Stimulated activated CD4-positive, alpha-beta T cell treated with anti-CD3 and anti-CD28 coated beads, Interleukin-1b, Interleukin-23, amount 100 ng/mL, for 1 hour (primary cell): ENCODE measurements at places on chromosomes 6 and 20.

GRCh38 chr20:49982072-49982345, 771 bp upstream of the SNAI1 start:
- DNase-seq = no peak

DNA sequence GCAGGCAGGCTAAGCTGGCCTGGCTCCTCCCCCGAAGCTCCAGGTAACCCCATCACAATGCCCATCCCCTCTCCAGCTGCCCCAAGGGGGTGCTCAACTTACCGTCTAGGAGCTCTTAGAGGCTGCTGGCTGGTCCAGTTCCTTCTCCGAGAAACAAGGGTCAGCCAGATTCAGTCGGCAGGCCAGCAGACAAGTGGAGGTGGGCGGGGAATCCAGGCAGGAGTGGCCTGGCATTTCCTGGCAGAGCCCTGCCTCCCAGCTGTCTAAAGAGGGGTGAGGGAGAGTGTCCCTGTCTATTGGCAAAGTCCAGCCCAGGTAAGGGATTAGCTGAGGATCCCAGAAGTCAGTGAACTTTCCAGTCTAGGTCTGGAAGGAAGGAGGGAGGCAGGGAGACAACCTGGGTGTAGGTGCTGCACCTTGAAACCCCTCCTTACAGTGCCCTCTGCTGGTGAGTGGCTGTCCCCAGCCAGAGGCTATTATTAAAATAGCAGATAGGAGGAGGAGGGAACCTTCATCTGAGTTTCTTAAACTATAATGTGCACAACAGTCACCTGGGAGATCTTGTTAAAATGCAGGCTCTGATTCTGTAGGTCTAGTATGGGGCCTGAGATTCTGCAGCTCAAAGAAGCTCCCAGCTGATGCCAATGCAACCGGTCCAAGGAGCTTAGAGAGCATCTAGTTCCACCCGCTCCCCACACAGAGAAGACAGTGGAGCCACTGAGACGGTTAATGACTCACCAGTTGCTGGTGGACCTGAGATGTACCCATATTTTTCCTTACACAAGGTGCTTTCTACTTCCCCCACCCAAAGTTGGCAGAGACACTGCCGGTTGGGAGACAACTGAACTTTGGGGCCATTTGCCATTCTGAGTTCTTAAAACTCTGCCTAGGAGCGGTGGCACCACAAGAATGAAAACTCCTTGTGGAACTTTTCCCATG, at the start of gene UNC5CL:
Gene UNC5CL (minus strand): TSS at position 162 of the 939 bp plus-strand sequence. CDS start 4,147 bp downstream, outside the sequence.
- DNase-seq = no peak

GRCh38 chr6:25173951-25174474, 105.2 kb upstream of the CARMIL1 start:
- DNase-seq = no peak

- no peak for DNase-seq
Observed at GRCh38 chr6:18742406-18742805, 355.3 kb downstream of the RNF144B start.

DNA sequence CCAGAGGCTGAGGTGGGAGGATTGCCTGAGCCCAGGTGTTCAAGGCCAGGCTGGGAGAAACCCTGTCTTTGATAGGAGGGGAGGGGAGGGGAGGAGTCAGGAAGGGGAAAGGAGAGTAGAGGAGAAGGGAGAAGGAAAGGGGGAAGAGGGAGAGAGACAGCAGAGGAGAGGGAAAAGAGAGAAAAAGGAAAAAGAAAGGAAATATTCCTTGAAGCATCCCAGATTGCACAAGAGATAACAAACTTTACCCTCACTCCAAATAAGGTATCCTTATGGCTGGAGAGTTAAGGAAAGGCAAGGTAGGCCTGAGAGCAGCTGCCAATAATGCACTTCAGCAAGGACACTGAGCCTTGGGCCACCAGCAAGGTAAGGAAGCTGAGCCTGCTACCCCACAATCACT, 166.3 kb upstream of the SLC22A16 start:
- no peak for DNase-seq

- no peak for DNase-seq
Observed at GRCh38 chr6:130969791-130970491, 93.1 kb downstream of the EPB41L2 start.

DNA sequence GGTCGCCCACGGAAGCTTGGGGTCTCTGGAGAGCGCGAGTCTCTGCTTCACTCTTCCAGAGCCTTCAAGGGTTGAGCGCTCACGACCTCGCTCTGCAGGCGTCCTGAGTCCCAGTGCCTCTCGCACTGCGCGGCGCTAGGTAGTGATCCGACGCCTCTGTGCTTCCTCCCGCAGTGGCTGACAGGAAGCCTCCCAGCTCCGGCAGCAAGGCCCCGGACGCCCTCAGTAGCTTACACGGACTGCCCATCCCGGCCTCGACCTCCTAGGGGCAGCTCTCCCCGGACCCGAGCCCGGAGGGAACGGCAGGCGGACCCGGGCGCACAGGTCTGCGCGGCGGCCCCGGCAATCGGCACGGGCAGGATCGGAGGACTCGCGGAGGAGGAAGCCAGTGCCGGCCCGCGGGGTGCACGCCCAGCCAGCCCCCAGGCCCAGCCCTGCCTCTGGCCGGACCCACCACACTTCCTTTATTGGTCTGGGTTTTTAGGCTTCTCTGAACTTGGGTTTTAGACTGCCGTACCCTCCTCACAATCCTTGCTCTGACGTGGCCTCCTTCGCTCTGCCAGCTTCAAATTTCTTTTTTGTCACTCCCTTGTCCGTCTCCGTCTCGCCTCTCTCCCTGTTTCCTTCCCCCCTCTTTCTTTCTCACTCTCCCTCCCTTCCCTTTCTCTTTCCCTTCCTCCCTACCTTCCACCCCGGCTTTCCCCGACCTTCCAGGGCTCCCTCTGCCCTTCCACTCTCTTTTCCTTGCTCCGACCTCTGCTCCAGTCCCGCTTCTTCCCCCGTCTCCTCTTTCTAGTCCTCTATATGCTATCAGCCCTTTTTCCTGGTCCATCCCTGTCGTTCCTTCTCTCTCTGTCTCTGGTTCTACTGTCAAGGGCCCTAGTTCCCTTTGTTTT, 9.1 kb downstream of the PAX1 start:
- DNase-seq = no peak

GRCh38 chr6:135813401-135813800, 38.1 kb upstream of the PDE7B start:
- DNase-seq = no peak

DNA sequence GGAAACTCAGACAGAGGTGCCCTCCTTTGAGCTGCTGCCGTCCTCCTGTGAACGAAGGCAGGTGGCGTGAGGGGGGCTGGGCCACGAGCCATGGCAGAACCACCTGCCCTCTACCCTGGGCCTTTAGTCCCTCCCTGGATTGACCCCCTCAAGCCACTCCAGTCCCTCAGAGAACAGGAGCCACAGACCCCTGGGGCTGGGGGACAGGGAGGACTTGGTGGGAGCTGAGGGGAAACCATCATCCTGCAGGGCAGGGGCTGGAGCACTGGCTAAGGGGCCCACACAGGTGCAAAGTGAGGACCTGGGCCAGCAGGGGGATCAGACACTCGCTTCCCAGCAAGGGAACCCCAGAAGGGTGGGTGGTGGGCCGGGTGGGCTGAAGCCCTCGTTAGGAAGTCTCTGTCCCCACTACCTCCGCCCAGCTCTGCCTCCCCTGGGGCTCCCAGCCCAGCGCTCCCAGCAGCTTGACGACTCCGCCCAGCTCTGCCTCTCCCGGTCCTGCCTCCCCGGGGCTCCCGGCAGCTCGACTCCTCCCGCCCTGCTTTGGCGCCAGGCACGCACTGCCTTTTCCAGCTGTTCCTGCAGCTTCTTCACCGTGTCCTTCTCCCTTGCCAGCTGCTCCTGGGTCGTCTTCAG, 44.4 kb downstream of the DSTN start:
- DNase-seq = no peak

- no peak for DNase-seq
Observed at GRCh38 chr6:85388531-85388930, 61.4 kb upstream of the NT5E start.

DNA sequence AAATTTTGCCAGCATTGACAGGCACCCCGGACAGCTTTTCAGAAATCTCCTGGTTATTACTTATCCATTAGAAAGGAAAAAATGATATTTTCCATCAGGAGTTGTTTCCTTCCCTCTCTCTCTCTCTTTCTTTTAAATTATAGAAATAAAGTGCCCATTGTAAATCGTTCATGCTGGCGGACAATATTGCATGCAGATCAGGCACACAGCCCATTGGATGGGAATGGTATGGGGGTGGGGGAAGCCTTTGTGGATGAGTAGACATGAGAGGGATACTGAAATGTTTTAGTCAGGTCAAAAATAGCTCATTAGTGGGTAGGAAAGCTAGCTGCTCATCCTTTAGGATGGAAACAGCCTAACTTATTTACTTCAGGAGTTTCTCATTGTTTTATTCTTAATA, 764.9 kb upstream of the MMS22L start:
- no peak for DNase-seq

DNA sequence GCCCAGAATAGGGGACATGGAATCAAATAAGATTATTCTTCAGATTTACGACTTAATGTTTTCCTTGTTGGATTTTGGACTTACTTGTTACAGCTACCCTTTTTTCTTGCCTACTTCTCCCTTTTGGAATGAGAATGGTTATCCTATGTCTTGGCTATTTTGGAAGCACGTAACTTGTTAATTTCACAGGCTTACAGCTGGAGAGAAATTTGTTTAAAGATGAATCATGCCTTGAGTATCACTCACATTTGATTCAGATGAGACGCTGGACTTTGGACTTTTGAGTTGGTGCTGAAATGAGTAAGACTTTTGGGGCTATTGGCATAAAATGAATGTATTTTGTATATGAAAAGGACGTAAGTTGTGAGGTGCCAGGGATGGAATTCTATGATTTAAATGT, 83.3 kb downstream of the SMPDL3A start:
- no peak for DNase-seq

GRCh38 chr20:62752671-62753501, 43.4 kb upstream of the MRGBP start:
- DNase-seq = no peak

- no peak for DNase-seq
Observed at GRCh38 chr6:42359021-42359420, 92.7 kb downstream of the TRERF1 start.

DNA sequence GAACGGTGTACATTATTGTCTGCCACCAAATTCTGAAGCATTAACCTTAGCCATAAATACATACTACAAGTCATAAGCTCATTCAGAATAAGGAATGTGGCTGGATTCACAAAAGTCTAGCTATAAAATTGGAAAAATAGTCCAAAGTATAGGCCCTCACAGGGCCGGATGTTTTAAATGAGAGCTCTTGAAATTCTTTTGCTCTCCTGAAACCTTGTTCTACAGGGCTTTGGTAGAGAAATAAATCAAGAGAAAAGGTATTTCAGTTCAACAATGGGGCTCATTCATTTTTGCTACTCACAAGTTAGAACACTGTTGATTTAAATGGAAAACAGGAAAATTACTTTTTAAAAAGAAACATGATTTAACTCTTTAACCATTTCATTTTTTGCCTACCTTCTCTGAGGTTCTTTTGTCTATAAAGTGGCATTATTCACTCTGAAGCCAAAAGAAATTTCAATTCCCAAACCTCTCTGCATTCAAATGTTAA, 58.0 kb downstream of the PREP start:
- DNase-seq = no peak

DNA sequence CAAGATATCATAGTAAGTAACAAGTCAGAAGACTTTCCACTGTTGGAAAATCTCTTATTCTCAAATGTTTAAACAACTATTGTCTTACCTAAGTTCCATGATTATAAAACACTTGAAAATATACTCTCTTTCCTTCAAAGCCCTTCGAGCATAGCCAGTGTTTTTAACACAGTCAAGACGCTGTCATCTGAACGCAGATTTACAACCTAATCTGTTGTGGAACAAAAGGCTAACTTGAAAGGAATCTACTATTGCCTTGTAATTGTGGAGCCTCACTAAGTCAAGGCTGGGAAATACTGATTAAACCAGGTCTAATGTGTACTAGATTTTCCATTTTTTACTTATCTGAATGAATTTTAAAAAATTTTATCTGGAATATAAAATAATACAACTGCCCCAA, 205.8 kb downstream of the TRDN start:
- no peak for DNase-seq

DNA sequence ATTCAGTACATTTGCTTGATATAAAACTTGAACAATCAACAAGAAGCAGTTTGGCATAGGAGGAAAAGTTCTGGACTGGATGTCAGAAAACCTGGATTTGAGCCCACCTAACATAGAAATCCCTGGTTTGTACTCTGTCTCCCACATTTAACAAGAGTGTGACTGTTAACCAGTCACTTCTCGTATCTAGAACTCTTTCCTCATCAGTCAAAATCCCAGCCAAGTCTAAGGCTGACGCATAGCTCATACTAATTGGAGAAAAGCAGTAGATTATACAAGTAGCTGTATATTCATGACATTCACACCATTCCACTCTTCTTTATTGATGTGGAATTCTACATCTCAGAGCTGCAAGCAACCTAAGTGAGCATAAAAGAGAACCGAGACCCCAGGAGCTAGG, 222.7 kb downstream of the PHACTR1 start:
- DNase-seq = no peak

GRCh38 chr6:169188051-169188470, 65.6 kb downstream of the THBS2 start:
- DNase-seq = no peak

DNA sequence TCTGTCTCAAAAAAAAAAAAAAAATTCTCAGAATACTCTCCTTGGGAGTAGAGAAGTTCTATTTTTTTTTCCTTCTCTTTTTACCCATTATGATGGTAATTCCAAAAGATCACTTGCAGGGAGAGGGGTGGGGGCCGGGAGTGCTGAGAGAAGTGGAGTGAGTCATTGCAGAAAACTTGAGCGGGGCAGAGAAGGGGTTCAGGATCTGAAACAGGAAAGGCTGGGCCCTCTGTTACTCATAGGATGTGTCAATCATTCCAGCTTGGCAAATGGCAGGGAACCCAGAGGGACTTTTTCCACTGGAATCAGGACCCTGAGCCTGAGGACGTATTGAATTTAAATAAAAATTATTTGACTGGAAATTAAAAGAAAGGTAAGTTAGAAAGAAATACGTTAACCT, 111.4 kb upstream of the ARMC2 start:
- no peak for DNase-seq

DNA sequence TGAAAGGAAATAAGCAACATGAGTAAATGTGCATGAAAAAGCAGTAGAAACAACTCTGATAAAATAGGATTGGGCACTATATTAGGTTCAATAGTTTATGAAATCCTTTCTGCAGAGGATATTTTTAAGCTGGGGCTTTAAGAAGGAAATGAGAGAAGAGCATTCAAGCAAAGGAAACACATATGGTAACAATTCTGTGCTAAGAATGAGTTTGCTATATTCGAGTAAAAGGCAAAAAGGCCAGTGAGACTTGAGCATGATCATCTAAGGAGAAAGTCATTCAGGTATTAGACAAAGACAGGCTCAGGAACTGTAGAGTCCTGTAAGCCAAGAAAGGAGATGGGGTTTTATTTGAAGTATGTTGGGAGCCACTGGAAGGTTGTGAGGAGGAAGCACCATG, 387.1 kb upstream of the FLRT3 start:
- no peak for DNase-seq

DNA sequence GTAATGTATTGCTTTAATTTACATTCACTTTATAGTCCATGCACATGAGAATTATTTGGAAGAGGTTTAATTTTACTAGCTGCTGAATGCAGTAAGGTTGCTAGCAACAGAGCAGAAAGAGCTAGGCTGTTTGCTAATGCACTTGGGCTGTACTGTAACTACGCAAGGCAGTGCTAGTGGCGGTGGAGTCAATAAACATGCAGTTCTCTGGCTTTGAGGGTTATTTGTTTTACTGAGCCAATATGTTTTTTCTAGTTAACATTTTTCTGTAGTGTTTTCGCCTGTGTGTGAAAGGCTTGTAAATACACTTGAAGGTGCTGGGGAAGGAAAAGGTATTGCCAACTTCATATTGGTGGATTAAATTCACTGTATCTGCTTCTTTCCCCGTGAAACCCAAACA, 112.8 kb downstream of the BTBD3 start:
- no peak for DNase-seq

- no peak for DNase-seq
Observed at GRCh38 chr20:50297498-50298376, 107.1 kb downstream of the CEBPB start.
